ENCODE measurements at places on chromosomes 11 and 22.

DNA sequence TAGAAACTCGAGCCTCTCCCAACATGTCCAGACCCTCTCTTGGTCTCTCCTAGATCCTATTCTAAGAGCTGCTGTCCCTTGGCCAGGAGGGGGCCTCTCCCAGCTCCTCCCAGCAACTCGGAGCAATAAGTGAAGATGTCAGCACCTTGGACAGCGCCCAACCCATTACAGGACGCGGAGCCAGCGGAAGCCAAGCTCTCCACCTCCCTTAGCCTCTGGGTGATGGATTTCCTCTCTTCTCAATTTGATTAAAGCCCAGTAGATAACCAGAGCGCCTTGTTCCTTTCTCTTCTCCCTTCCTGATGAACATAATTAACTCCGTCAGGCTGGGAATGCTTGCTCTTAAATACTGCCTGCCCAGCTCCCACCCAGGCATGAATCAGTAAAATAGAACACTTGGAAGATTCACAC, 26.2 kb upstream of the TPBGL start:
- no peaks in the 10 kb centered on the region for H3K27me3 ChIP-seq
- no peaks in the 10 kb centered on the region for H3K4me1 ChIP-seq
- no peak overlapping the region for H3K4me3 ChIP-seq

DNA sequence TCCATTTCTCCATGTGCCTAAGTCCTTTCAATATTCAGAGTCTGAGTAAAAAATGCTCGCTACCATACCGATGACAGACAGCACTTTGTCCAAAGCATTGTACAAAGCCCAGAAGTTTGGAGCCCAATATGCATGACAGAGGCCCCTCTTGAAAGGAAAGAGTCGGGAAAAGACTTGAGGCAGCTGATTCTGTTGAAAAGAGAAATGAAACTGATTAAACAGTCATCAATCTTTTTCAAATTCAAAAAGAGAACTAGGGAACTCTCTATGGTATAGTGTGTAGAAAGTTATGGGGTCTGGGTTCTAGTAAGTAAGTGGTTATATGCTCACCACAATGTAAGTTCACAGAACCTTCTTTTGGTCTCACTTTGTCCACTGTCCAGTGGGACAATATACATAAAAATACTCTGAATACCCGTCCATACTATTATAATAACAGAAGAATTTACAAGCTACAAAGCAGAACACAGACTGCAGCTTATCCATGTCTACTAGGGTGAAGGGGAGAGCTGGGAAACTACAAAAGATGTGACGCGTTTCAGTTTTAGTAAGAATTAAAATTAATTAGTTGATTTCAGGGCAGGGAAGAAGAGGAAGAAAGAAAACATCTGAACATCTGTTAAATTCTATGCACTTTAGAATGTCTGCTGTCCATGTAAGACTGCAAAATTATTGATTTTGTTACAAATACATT, 26.7 kb downstream of the ALG8 start:
- no peaks in the 10 kb centered on the region for H3K27me3 ChIP-seq
- H3K4me1 ChIP-seq, result no peaks in the 10 kb centered on the region
- DNase-seq, result no peak
- no peaks in the 10 kb centered on the region for H3K36me3 ChIP-seq
- peak overlapping the region; percentile 42 for H3K27ac ChIP-seq

DNA sequence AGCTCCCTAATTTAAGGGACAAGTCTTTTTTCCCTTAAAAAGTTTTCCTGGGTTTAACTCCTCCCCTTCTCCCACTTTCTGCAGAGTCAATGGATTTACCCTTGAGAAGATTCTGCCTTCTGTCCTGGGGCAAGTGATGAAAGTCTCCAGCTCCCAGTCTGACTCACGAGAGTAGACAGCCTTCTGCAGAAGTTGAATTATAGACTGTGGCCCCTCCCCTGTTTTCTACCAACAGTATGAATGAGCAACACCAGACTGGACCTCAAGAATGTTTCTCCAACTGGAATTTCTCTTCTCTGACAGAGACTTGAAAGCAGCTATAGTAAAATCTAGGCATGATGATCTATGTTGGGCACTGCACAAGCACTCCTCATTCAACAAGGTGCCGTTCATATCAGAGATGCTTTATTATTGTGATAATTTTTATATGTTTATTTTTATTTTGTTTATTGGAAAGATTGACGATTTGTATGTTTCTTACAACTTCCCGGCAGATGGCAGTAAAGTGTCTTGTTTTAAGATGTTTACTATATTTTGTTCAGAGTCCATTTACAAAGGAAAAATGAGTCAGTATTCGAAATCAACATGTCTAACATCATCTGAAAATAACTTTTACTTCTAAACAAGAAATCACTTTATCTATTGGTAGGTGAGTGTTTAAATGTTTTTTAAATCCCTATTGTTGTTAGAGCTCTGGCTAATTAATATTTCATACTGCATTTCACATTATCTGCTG, 56.6 kb downstream of the LMO2 start:
- H3K36me3 ChIP-seq, result no peaks in the 10 kb centered on the region
- no peak overlapping the region for H3K4me3 ChIP-seq
- no peaks in the 10 kb centered on the region for H3K27me3 ChIP-seq
- H3K4me1 ChIP-seq, result no peaks in the 10 kb centered on the region
- no peak overlapping the region for H3K27ac ChIP-seq
- DNase-seq, result peak; percentile 21

- no peaks in the 10 kb centered on the region for H3K4me1 ChIP-seq
- no peak overlapping the region for H3K4me3 ChIP-seq
- peak; percentile 19 for DNase-seq
Measured at GRCh38 chr11:107957109-107957588, 28.9 kb downstream of the RAB39A start.

GRCh38 chr11:213111-213510, 5.6 kb downstream of the RIC8A start:
- H3K36me3 ChIP-seq, result peaks cover 7% of the 10 kb centered on the region
- H3K4me1 ChIP-seq, result peaks cover 11% of the 10 kb centered on the region
- DNase-seq, result no peak
- H3K27me3 ChIP-seq, result no peaks in the 10 kb centered on the region
- H3K4me3 ChIP-seq, result no peak overlapping the region
- no peak overlapping the region for H3K27ac ChIP-seq

DNA sequence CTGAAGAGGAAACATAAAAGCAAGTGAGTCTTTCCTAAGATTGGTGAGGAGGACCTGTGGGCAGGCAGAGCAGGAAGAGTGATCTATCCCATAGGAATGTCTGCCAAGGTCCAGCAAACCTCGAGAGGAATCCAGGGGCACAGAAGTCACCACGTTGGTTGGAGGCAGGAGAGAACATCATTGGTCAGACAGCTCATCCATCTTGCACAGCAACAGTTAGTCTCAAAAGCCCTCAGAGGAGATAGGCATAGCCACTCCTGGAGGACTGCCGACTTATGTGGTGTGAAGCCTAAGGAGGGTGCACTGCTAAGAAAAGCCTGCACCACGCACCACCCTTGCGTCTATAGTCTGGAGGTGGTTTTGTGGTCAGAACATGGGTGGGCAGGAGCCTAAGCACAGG, 109.1 kb downstream of the RASSF10 start:
- DNase-seq, result no peak
- H3K36me3 ChIP-seq, result no peaks in the 10 kb centered on the region
- H3K27ac ChIP-seq, result no peak overlapping the region

DNA sequence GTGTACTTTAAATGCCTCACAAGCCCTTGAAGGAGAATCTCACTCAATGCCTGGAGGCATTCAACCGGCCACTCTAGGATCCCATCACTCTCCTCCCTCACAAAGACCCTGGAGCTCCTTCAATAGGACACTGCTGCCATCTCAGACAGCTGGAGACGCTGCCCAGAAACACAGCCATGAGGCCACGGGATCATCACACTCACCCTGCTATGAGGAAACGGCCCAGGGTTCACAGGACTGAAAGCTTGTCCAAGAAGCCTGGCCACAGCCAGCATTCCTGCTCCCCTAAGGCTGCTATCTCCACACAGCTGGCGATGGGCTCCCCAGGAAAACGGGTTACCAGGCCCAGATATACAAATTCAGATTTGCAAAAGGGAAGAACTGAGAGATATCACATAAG, 13.2 kb downstream of the CARS1 start:
- H3K4me1 ChIP-seq, result peaks cover 4% of the 10 kb centered on the region
- H3K36me3 ChIP-seq, result no peaks in the 10 kb centered on the region
- H3K27ac ChIP-seq, result no peak overlapping the region
- no peaks in the 10 kb centered on the region for H3K27me3 ChIP-seq
- no peak overlapping the region for H3K4me3 ChIP-seq

GRCh38 chr11:15972838-15973237, 383.5 kb downstream of the SOX6 start:
- no peaks in the 10 kb centered on the region for H3K27me3 ChIP-seq
- no peak for DNase-seq
- H3K36me3 ChIP-seq, result no peaks in the 10 kb centered on the region
- no peak overlapping the region for H3K27ac ChIP-seq
- no peak overlapping the region for H3K4me3 ChIP-seq
- H3K4me1 ChIP-seq, result peaks cover 33% of the 10 kb centered on the region

- no peaks in the 10 kb centered on the region for H3K27me3 ChIP-seq
- no peak for DNase-seq
- H3K27ac ChIP-seq, result peak overlapping the region; percentile 80
Measured at GRCh38 chr22:38027487-38027886, 29.7 kb upstream of the PICK1 start.

DNA sequence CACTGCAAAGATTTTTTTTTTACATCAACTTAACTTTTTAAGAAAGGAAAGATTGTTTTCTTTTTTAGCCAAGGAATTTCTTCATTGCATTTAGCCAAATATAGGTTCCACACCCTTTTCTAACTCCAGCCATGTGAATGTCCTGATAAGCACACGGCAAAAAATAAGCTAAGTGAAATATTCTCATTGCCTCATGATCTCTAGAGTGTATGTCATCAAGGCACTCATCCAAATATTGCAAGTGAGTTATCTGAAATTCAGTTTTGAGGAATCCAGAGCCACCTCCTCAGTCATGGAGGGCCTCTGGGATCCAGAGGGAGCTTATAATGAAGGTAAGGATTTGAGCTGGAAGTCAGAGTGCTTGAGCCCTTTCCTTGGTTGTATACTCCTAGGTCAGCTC, 80.0 kb downstream of the BLID start:
- no peak for DNase-seq
- no peak overlapping the region for H3K4me3 ChIP-seq
- no peaks in the 10 kb centered on the region for H3K36me3 ChIP-seq
- no peak overlapping the region for H3K27ac ChIP-seq
- no peaks in the 10 kb centered on the region for H3K27me3 ChIP-seq
- H3K4me1 ChIP-seq, result no peaks in the 10 kb centered on the region

DNA sequence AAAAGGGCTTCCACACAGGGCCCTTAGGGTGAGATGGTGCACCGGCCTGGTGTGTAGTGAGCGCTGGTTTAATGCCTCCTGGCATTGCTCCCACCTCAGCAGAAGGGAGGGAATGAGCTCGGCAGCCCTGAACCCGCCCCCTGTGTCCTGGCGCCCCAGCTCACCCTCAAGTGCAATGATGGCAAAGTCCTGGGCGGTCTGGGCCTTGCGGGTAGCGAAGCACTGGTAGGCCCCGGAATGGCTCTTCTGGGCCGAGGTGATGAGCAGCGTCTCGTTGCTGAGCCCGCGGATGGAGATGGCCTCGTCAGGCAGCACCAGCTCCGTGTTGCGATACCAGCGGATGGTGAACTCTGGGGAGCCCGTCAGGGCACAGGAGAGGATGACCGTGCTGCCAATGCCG, 193.3 kb downstream of the CEP164 start:
- no peaks in the 10 kb centered on the region for H3K4me1 ChIP-seq
- H3K36me3 ChIP-seq, result no peaks in the 10 kb centered on the region
- no peak overlapping the region for H3K27ac ChIP-seq
- no peak overlapping the region for H3K4me3 ChIP-seq

GRCh38 chr11:59957094-59957493, 6.7 kb upstream of the OOSP4A start:
- no peak for DNase-seq
- no peaks in the 10 kb centered on the region for H3K36me3 ChIP-seq
- H3K4me3 ChIP-seq, result no peak overlapping the region
- no peaks in the 10 kb centered on the region for H3K27me3 ChIP-seq

DNA sequence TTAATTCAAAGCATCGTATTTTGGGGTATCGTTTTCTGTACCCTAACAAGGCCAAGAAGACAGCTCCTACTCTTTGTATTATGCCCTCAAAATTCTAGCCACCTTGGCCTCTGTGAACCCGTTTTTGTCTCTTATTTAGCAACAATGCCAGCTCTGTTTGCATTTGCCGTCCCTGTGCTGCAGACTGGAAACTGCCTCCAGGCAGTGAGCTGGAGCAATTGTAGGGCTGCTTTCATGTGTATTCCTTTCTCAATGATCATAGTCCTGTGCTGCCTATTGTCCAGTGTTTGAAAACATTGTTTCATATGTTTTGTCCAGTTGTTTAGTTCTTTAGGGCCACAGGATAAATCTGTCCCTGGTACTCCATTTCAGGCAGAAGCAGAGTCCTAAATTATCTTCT, 19.9 kb upstream of the BACE1-AS start:
- H3K4me1 ChIP-seq, result no peaks in the 10 kb centered on the region
- H3K27me3 ChIP-seq, result no peaks in the 10 kb centered on the region
- peaks cover 46% of the 10 kb centered on the region for H3K36me3 ChIP-seq

DNA sequence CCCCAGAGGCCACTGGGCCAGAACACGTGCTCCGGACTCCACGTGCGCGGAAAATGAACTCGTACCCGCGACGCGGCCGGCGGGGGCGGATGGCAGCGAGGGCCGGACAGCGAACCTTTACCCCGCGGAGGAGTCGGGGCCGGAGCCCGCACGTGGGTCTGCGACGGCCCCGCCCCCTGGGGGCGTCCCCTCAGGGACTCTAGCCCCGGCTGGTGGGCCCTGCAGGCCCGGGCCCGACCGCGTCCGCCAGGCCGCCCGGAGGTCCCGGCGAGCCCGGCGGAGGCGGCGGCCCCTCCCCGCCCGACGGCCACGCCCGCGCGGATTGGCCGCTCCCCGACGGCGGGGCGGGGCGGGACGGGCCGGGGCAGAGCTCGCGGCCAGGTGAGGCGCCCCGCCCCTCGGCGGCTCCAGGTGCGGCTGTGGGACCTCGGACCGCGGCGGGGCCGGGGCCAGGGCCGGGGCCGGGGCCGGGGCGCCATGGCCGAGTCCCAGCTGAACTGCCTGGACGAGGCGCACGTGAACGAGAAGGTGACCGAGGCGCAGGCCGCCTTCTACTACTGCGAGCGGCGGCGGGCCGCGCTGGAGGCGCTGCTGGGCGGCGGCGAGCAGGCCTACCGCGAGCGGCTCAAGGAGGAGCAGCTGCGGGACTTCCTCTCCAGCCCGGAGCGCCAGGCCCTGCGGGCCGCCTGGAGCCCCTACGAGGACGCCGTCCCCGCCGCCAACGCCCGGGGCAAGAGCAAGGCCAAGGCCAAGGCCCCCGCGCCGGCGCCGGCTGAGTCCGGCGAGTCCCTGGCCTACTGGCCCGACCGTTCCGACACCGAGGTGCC, at the start of gene FAM83F:
Gene FAM83F (plus strand): TSS at position 389 of the 827 bp plus-strand sequence. CDS start 89 bp downstream, at position 478.
- H3K36me3 ChIP-seq, result no peaks in the 10 kb centered on the region
- H3K4me3 ChIP-seq, result peak within 1 kb of the TSS; percentile 46
- H3K27me3 ChIP-seq, result peaks cover 13% of the 10 kb centered on the region
- H3K27ac ChIP-seq, result peak within 1 kb of the TSS; percentile 95

GRCh38 chr11:34754171-34754823, 133.4 kb downstream of the EHF start:
- no peak overlapping the region for H3K27ac ChIP-seq
- no peaks in the 10 kb centered on the region for H3K36me3 ChIP-seq

- H3K27me3 ChIP-seq, result no peaks in the 10 kb centered on the region
- no peaks in the 10 kb centered on the region for H3K36me3 ChIP-seq
- no peak for DNase-seq
- no peak overlapping the region for H3K4me3 ChIP-seq
- H3K27ac ChIP-seq, result peak overlapping the region; percentile 32
Measured at GRCh38 chr11:10900681-10901415, 43.0 kb upstream of the ZBED5 start.

All from tibial nerve (tissue), 4 donors.